ENCODE measurements at places on chromosomes 1 and 21. TPM values are rescaled to one million over a fixed set of nuclear protein-coding genes. Genes with fewer than 3 reads are reported as not detected.
A peak's percentile ranks its signal among the peaks of the same experiment; 100 is the strongest.

DNA sequence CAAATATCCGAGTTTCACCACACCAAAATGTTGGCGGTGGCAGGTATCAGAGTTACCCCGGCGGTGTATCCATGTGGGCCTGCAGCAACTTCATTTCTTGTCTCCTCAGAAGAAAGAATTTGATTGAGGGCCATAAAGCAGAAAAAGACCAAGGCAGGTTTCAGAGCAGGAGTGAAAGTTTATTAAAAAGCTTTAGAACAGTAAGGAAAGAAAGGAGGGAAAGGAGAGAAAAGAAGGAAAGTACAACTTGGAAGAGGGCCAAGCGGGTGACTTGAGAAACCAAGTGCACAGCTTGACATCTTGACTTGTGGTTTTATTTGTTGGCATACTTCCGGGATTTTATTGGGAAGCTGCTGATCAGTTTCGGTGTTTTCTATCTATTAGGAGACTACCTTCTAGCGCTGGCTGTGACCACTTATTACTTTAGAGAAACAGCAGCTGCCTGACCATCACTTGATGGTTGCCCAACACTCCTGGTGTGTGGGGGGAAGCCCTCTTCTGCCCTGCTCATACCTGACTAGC lies 75.5 kb upstream of the RAB3GAP2 start:
- H3K27me3 ChIP-seq = no peaks in the 10 kb centered on the region
- H3K4me3 ChIP-seq = no peak overlapping the region
- H3K36me3 ChIP-seq = no peaks in the 10 kb centered on the region
- no peak overlapping the region for H3K27ac ChIP-seq

DNA sequence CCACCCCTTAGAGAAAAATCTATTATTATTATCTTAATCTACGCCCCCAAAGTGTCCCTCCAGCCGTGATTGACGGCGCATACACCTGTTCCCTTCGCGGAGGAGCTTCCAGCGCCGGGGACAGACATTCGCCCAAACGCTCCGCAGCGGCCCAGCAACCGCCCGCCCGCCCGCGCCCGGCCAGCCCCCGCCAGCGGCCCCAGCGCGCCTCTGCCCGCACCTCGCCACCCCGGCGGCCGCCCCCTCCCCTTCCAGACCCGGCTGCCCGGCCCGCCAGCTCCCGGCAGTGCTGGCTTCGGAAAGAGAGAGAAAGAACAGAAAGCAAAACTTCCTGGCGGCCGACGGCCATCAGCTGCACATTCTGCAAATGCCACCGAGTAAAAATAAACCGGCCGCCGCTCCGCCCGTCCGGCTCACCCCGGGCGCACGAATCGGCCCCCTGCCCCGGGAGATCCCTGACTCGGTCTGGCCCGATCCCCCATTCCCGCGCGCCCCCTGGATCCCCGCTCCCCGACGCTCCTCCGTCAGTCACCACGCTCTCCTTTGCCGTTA lies 1.6 kb downstream of the CASZ1 start:
- peaks cover 16% of the 10 kb centered on the region for H3K27me3 ChIP-seq
- H3K27ac ChIP-seq = no peak overlapping the region
- DNase-seq = peak; percentile 65
- H3K36me3 ChIP-seq = no peaks in the 10 kb centered on the region
- H3K4me3 ChIP-seq = peak overlapping the region; percentile 59

DNA sequence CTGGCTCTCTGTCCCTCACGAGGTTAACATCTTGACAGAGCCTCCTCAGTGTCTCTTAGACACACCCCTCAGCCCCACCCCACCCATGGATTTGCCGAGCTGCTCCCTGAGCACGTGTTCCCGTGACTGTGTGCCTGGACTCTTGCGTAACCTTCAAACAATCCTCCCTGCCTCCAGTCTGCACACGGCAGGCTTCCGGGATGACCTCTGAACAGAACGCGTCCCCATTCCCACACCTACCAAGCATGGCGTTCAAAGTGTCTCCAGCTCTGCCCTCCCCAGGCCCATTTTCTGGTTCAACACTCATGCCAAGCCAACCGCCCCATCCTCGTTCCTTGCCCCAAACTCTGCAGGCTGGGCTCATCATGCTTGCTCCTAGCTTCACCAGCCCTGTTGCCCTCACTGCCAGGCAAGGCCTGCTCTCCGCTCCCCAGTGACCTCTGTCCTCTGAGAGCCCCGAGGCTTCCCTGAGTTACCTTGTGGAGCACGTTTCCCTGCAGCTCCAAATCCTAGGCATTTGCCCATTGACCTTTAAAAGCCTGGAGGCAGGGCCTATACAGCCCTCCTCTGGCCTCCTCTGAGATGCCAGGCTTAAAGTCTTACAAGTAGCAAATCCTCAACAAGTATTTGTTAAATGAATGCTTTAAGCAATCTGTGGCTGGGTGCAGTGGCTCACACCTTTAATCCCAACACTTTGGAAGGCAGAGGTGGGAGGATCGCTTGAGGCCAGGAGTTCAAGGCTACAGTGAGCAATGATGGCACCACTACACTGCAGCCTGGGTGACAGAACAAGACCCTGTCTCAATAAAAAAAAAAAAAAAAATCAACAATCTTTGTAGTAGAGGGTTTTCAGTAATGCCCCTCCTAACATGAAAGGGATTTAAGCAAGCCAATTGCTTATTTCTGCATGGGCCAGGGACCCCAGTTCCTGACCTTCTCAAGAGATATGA lies 5.0 kb downstream of the AGT start:
- H3K36me3 ChIP-seq = no peaks in the 10 kb centered on the region
- H3K4me3 ChIP-seq = no peak overlapping the region
- H3K27me3 ChIP-seq = no peaks in the 10 kb centered on the region
- DNase-seq = no peak

GRCh38 chr1:208540724-208541123 lies 296.5 kb upstream of the PLXNA2 start:
- DNase-seq = no peak
- no peaks in the 10 kb centered on the region for H3K4me1 ChIP-seq
- H3K27me3 ChIP-seq = no peaks in the 10 kb centered on the region
- no peak overlapping the region for H3K27ac ChIP-seq

- DNase-seq = no peak
- H3K36me3 ChIP-seq = peaks cover 18% of the 10 kb centered on the region
- no peaks in the 10 kb centered on the region for H3K27me3 ChIP-seq
- no peak overlapping the region for H3K4me3 ChIP-seq
Measured at GRCh38 chr1:65425697-65426096, 5.2 kb downstream of the LEPR start.

DNA sequence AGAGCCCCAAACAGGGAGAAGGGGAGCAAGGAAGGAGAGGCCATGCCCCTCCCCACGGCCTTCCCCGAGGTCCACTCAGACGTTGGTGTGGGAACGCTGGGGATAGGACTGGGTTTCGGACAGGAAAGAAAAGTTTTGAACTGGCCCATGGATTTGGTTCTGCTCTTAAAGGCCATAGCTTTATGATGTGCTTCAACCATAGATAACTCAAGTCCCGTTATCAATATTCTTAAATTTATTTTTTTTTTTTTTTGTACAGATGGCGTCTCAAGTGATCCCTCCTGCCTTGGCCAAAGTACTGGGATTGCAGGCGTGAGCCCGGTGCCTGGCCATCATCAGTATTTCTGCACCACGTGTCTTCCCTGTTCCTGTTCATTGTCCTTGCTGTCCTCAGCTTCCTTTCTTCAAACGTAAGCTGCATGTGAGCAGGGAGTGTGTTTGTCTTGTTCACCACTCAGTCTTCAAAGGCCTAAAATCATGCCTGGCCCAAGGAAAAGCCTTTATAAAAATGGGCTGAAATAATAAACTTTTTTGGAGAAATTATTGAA lies 820 bp upstream of the KRTAP10-1 start:
- H3K36me3 ChIP-seq = no peaks in the 10 kb centered on the region
- H3K4me3 ChIP-seq = no peak overlapping the region
- no peaks in the 10 kb centered on the region for H3K27me3 ChIP-seq
- DNase-seq = no peak
- H3K4me1 ChIP-seq = no peaks in the 10 kb centered on the region

- no peak overlapping the region for H3K27ac ChIP-seq
- H3K36me3 ChIP-seq = no peaks in the 10 kb centered on the region
- no peak for DNase-seq
- no peak overlapping the region for H3K4me3 ChIP-seq
- no peaks in the 10 kb centered on the region for H3K27me3 ChIP-seq
- H3K4me1 ChIP-seq = no peaks in the 10 kb centered on the region
Measured at GRCh38 chr1:46996659-46997281, 26.7 kb upstream of the CYP4X1 start.

DNA sequence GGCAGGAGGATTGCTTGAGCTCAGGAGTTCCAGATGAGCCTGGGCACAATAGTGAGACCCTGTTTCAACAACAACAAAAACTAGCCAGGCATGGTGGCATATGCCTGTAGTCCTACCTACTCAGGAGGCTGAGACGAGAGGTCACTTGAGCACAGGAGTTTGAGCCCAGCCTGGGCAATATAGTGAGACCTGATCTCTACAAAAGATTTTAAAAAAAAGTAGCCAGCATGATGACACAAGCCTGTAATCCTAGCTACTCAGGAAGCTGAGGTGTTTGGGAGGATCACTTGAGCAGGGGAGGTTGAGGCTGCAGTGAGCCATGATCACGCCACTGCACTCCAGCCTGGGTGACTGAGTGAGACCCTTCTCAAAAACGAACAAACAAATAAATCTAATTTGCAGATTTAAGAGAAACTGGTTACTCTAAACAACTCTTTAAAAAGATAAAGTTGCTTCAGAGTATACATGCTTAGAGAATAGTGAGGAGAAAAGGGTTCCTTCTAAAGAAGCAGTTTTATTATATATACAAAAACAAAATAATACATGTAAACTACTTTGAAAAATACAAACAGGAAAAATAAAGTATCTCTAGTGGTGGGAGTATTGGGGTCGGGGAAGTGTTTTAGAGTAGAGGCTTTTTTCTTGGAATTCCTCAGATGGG lies 88.4 kb downstream of the ADCY10 start:
- H3K27ac ChIP-seq = no peak overlapping the region
- H3K4me1 ChIP-seq = peaks cover 10% of the 10 kb centered on the region

- peaks cover 88% of the 10 kb centered on the region for H3K36me3 ChIP-seq
- DNase-seq = no peak
- no peaks in the 10 kb centered on the region for H3K27me3 ChIP-seq
- no peak overlapping the region for H3K4me3 ChIP-seq
- H3K27ac ChIP-seq = no peak overlapping the region
Measured at GRCh38 chr1:43671626-43672330, 21.8 kb downstream of the KDM4A start.

Gene TFF3
- total RNA-seq = 52.7 TPM

Gene SMCP
- not detected for total RNA-seq

Gene TSPAN1
- total RNA-seq = not detected

Gene CA6
- not detected for total RNA-seq

Gene SPATA45
- total RNA-seq = not detected

Gene SORT1
- 41.1 TPM for total RNA-seq

Measured in SJCRH30 (cell line).